KG1 (cell line): ENCODE measurements at places on chromosomes 11 and 22.

- DNase-seq, result no peak
These were observed 839.4 kb downstream of the OPCML start for GRCh38 chr11:132692891-132693290.

- DNase-seq, result peak; percentile 1
These were observed 9.1 kb upstream of the OR10D3 start for GRCh38 chr11:124174001-124174583.

- DNase-seq, result no peak
These were observed 18.6 kb downstream of the ATM start for GRCh38 chr11:108241330-108242037.

GRCh38 chr11:73019996-73020395 is 122.1 kb downstream of the FCHSD2 start:
- no peak for DNase-seq

- DNase-seq, result no peak
These were observed 39.8 kb downstream of the LRRC32 start for GRCh38 chr11:76630600-76631281.

DNA sequence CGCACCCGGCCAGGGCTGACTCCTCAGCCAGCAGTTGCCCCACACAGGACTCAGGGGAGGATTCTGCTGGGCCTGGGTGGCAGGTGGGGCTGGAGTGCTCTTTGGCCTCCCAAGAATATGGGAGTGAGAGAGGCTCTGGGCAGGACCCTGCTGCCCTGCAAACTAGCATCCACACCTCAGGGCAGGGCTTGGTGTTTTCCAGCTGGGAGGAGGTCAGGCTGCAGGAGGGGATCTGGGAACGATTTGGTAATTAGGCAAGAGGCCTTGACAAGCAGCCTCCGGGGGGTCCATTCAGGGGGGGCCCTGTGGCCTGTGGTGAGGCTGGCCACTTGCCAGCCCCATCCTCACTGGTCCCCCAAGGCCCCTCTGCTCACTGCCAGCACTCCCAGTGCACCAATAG is 35.8 kb downstream of the WNT11 start:
- DNase-seq, result no peak

DNA sequence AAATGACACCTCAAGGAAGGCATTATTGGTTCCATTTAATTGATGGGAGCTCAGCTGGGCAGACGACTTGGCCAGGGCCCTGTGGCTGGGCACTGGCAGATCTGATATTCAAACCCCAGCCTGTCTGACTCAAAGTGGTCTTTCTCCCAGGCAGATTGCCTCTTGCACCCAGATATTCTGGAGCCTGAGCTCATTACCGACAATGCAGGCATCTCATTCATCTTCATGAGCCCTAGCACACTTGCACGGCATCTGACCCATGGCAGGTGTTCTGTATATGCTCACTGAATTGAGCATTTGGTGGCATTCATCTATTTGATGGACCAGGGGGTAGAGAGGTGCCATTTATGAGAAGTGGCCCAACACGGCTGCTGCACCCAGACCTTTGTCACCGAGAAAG is 193.1 kb downstream of the DSCAML1 start:
- no peak for DNase-seq

GRCh38 chr11:19378814-19379213 is 138.1 kb upstream of the E2F8 start:
- DNase-seq, result no peak

DNA sequence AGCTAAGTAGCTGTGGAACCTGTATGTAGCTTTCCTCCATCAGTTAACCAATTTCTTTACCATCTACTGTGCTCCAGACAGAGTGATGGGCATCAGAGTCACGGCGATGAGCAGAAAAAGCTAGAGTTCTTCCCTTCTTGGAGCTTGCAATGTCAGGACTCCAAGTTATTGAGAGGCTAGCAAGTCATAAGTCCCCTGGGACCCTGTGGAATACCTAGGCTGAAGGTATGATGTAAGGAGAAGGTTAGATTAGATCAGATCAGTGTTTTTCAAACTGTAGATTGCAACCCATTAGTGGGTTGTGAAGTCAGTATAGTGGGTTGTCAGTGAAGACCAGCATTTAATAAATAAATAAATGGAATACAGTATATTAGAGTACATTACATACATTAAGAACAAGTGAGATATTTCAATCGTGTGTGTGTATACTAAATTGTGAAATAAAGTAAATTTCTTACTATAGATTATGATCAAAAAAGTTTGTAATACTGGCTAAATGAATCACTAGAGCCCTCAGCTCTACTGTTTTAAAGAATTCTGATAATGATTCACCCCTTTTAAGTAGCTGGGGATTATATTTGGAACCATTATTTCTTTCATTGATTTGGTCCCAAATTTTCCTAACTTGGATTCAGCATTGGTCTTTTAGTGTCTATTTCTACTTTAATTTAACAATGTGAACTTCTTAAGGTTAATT is 52.3 kb downstream of the RASSF10 start:
- DNase-seq, result no peak
